Esophagus mucosa (tissue), 1 donor: ENCODE measurements at places on chromosomes 5 and 9.
A peak's percentile ranks its signal among the peaks of the same experiment; 100 is the strongest.

GRCh38 chr9:109190151-109190550 is 23.1 kb upstream of the FRRS1L start:
- ATAC-seq = no peak

- peak; percentile 67 for ATAC-seq
Observed at GRCh38 chr9:21871256-21871975, 69.0 kb downstream of the MTAP start.

- peak; percentile 59 for ATAC-seq
Observed at GRCh38 chr9:83061990-83062650, 822 bp downstream of the RASEF start.

GRCh38 chr9:4849369-4849768 is 56.6 kb downstream of the RCL1 start:
- peak; percentile 29 for ATAC-seq

DNA sequence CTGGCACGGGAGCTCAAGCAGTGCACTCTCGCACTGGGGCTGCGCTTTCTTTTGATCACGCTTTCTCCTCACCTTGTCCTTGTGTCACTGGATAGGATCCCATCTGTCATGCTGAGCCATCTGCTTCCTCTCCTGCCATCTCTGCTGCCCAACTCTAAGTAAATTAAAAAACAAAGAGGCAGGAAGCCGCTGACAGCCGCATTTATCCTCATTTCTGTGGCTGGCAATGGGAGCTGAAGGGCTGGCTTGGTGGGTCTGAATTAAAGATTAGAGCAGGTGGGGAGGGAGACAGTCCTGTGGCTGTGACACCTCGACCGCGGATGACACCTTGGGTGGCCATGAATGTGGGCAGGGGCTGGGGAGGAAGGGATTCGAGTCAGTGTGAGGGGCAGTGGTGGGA is 159.2 kb upstream of the ALDH1B1 start:
- ATAC-seq = no peak
